ENCODE measurements at places on chromosomes 3 and 15. TPM values are rescaled to one million over a fixed set of nuclear protein-coding genes. Genes with fewer than 3 reads are reported as not detected.

The UTS2B gene
- total RNA-seq: 0.69 TPM

DNA sequence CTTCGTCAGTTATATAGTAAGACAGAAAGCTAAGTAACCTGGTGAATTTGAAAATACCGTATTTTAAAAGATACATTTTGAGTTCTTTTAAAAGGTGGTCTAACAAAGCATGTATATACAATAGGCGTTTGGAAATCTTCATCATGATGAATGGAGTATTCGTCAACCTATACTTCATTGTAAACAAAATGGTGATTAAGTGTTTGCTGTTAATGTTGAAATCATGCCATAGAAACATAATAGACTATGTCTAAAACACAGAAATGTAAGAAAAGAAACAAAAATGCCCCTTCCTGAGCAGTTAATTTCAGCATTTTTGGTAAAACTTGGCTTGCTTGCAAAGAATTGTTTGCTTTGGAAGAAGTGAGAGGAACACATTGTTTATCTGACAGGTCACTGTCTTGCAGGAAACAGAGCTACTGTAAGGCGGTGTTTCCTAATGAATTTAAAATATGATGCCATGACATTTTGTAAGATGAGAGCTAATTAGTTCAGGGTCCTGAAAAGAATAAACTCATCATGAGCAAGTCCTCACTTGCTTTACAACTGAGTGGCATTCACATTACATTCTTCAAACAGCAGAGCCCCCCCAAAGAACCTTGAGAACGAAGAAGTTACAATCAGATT is 126.7 kb downstream of the SERPINI1 start:
- no peaks in the 10 kb centered on the region for H3K27me3 ChIP-seq
- no peaks in the 10 kb centered on the region for H3K4me1 ChIP-seq
- no peak for DNase-seq
- H3K36me3 ChIP-seq: no peaks in the 10 kb centered on the region
- no peak overlapping the region for H3K4me3 ChIP-seq

- peaks cover 6% of the 10 kb centered on the region for H3K27me3 ChIP-seq
- H3K27ac ChIP-seq: peak overlapping the region; percentile 96
- peaks cover 51% of the 10 kb centered on the region for H3K4me1 ChIP-seq
- H3K4me3 ChIP-seq: peak overlapping the region; percentile 43
- DNase-seq: peak; percentile 92
These were observed 49.1 kb downstream of the DNASE1L3 start for GRCh38 chr3:58161435-58162398.

- H3K4me3 ChIP-seq: no peak overlapping the region
- H3K27me3 ChIP-seq: peaks cover 3% of the 10 kb centered on the region
- DNase-seq: peak; percentile 45
- peak overlapping the region; percentile 51 for H3K27ac ChIP-seq
These were observed 4.4 kb upstream of the IDH2 start for GRCh38 chr15:90106522-90107117.

DNA sequence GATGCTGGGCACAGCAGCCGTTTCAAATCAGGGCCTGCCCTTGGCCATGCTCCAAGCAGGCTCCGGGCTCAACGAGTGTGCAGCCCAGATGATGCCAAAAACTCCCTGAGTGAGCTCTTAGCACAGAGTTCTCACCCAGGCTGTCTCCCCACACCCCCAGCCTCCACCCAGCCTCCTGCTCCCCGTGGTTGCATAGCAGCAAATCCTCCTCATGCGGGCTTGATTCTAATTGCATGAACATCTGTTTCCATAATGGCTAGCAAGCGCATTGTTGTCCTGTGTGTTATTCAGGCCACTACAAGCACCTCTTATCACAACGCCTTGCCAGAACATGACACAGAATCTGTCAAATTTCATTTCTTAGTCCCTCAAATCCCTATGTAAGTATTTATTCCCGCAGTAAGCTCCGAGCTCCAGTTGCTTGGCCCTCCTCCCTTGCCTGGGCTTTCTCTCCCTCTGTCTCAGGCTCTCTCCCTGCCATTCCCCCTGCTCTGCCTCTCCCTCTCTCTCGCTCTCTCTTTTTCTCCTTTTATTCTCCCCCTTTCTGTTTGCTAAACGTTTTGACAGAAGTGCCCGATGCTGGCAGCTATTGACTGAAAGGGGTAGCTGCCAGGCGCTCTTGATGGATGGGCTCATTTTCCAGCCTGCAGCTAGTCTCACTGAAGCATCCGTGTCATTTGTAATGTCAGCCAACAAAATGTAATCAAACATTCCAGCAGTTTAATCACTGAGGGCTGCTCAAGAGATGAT is 306.5 kb downstream of the IL20RB start:
- no peak overlapping the region for H3K4me3 ChIP-seq
- no peaks in the 10 kb centered on the region for H3K36me3 ChIP-seq
- no peak for DNase-seq
- no peaks in the 10 kb centered on the region for H3K27me3 ChIP-seq
- no peak overlapping the region for H3K27ac ChIP-seq

- no peaks in the 10 kb centered on the region for H3K4me1 ChIP-seq
- H3K4me3 ChIP-seq: no peak overlapping the region
- H3K27me3 ChIP-seq: no peaks in the 10 kb centered on the region
- no peak overlapping the region for H3K27ac ChIP-seq
- no peaks in the 10 kb centered on the region for H3K36me3 ChIP-seq
These were observed 360.1 kb upstream of the THRB start for GRCh38 chr3:24854748-24855147.

- DNase-seq: peak; percentile 16
- H3K4me1 ChIP-seq: peaks cover 63% of the 10 kb centered on the region
- H3K4me3 ChIP-seq: no peak overlapping the region
- H3K27ac ChIP-seq: peak overlapping the region; percentile 68
- peaks cover 2% of the 10 kb centered on the region for H3K27me3 ChIP-seq
- H3K36me3 ChIP-seq: peaks cover 33% of the 10 kb centered on the region
These were observed 334.7 kb upstream of the RASGRP1 start for GRCh38 chr15:38899300-38899699.

GRCh38 chr3:32873531-32874130 is 55.8 kb downstream of the TRIM71 start:
- H3K4me1 ChIP-seq: peaks cover 19% of the 10 kb centered on the region
- DNase-seq: no peak
- no peak overlapping the region for H3K4me3 ChIP-seq

DNA sequence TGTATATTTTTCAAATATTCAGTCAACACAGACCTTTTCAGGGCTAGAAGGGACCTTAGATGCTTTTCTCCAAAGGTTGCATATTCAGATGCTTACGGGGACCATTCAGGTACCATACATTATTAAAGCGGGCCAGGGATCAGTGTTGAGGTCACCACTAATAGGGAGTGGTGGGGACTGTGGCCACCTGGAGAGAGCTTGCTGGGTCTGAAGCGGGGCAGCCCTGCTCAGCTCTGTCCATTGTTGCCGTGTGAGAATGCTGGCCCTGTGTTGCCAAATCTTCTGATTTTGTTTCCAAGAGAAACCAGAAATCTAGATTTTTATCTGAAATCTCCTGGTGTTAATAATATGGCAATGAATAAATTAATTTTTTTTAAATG is 23.7 kb downstream of the ABHD2 start:
- peaks cover 59% of the 10 kb centered on the region for H3K4me1 ChIP-seq
- H3K36me3 ChIP-seq: peaks cover 27% of the 10 kb centered on the region
- peak overlapping the region; percentile 61 for H3K27ac ChIP-seq
- no peak overlapping the region for H3K4me3 ChIP-seq

DNA sequence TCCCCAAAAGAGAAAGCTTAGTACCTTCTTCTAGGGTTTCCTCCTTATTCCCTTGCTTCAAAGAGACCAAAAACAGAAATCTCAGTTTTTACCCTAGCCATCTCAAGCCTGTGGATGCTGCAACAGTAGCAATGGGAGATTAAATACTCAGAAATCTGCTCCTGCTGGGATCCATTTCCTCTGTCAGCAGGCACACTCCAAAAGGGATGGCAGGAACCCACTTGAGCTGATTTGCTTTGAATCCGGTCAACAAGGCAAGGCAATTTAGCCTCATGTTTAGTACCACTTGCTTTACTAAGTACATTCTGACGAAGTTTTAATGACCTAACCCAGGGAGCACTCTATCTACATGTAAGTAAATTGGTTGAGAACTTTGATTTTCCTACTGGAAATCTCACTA is 590.0 kb upstream of the ADAMTS9 start:
- no peaks in the 10 kb centered on the region for H3K4me1 ChIP-seq
- DNase-seq: no peak
- no peaks in the 10 kb centered on the region for H3K36me3 ChIP-seq

DNA sequence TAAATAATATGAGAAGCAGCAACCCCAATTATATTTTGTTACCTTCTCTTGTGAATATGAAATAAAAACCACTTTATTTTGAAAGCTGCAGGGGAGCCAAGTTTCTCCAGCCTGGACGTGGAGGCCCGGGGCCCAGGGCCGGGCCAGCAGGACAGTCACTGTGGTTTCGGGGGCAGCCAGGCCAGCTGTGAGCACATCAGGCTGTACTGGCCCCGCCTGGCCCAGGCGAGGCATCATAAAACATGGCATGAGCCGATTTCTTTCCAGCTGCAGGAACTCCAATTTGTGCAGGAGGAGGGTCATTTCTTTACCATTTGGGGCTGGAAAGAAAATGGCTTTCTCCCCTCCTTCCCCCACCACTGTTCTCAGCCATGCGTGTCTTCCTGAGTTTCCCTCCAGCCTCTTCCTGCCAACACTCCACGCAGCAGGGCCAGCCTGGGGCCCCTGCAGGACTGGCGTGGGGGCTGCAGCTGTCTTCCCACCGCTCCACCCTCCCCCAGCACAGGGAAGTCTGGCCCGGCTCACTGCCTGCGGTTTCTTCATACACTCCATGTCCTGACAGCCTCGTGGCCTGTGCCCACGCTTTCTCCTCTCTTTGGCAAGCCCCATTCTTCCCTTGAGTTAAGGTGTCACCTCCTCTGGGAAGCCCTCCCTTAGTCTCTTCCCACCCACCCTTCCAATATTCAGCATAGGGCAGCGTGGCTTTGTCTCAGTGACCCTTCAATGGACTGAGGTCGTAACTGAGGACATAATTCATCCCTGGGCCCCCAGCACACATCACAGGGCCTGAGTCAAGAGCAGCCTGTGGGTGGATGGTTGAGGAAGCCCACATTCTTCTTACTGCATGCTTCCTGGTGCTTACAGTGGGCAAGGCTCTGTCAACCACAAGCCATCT is 135.8 kb downstream of the CHSY1 start:
- peak overlapping the region; percentile 74 for H3K27ac ChIP-seq
- no peaks in the 10 kb centered on the region for H3K36me3 ChIP-seq

DNA sequence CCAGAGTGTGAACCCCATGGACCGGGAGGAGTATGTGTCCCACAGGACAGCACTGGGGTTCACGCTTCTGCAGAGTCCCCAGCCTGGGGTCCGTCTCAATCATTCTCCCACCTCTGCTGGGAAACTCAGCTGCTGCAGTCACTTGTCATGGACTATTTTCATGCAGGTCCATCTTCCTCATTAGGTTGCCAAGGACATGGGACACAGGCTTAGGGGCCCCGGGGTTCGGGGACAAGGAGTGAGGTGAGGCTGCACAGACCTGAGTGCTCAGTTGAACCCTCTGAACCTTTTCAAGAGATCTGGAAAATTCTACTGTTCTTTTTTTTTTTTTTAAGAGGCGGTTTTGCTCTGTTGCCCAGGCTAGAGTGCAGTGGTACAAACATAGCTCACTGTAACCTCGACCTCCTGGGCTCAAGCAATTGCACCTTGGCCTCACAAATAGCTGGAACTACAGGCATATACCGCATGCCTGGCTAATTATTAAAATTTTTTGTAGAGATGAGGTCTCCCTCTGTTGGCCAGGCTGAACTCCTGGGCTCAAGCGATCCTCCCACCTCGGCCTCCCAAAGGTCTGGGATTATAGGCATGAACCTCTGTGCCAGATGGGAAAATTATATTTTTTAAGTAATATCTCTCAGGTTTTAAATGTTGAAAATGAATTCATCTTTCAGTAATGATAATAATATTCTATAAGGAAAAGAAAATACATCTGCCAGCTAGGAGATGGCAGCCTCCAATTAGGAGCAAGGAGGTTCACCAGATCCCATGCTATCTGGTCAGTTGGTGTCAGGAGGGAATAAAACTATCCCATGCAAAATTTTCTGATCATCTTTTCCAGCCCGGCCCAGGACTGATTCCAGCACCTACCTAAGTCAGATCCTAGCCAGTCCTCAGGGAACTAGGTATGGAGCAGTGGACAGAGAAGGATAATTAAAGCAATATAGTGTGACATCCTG is 45.2 kb downstream of the RPN1 start:
- H3K4me3 ChIP-seq: no peak overlapping the region
- no peak overlapping the region for H3K27ac ChIP-seq
- H3K4me1 ChIP-seq: no peaks in the 10 kb centered on the region
- peaks cover 6% of the 10 kb centered on the region for H3K27me3 ChIP-seq

Measured in HFFc6 (cell line).